ENCODE measurements at places on chromosomes 7 and 10.

- no peak for DNase-seq
Measured at GRCh38 chr10:3593611-3594010, 191.4 kb downstream of the KLF6 start.

- DNase-seq: no peak
Measured at GRCh38 chr7:68166525-68166924, 1169.9 kb downstream of the TYW1 start.

DNA sequence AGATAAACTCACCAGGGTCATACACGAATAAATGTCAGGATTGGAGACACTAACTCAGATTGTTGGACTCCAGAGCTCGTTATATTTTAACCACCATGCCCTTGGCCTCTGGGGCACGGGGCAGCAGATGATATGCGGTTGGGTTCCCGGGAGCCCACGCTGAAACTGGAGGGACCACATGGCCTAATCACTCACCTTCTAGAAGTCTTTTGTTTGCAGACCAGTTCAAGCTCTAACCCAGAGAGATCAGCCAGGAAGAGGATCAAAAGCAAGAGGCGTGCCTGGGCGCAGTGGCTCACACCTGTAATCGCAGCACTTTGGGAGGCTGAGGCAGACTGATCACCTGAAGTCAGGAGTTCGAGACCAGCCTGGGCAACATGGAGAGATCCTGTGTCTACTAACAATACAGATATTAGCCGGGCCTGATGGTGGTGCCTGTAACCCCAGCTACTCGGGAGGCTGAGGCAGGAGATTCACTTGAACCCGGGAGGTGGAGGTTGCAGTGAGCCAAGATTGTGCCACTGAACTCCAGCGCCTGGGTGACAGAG lies 42.6 kb upstream of the ECHDC3 start:
- DNase-seq: peak; percentile 98

DNA sequence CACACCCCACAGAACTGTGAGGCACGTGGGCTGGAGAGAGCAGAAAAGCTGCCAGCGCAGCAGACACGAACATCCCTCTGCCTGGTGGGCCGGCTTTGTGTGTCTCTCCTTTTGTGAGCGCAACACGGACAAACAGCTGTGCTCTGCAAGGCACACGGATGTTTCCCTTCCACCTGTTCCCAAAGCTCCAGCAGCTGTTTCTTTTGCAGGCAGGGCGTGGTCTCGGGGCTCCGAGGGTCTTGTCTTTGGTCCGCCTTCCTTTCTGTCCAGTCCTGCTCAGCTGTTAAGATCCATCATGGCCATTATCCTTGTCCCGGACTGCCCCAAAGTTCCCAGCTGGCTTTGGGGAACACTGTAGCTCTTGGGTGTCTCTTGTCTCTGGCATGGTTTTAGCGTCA lies 32.7 kb upstream of the SH2B2 start:
- no peak for DNase-seq

GRCh38 chr7:151349507-151349853 lies 7.9 kb downstream of the NUB1 start:
- DNase-seq: no peak

DNA sequence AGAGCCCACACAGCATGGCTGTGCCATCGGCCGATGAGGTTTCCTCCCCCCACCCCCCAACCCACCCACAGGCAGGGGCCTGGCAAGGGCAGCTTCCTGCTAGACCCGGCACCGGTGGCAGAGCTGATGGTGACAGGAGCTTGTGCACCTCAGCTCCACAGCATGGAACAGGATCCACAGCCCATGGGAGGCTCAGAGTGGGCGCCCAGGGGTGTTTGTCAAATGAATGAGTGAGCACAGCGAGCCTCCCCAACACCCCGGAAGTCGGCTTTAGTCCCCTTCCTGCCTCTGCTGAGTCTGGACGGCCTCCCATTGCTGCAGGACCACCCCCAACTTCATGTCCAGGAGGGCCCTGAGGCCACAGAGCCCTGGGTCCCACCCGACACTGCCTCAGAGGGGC lies 68.9 kb downstream of the PDGFA start:
- no peak for DNase-seq

GRCh38 chr7:80165177-80165576 lies 30.5 kb downstream of the GNAI1 start:
- no peak for DNase-seq

- no peak for DNase-seq
Measured at GRCh38 chr7:159154243-159154642, 9.6 kb upstream of the VIPR2 start.

DNA sequence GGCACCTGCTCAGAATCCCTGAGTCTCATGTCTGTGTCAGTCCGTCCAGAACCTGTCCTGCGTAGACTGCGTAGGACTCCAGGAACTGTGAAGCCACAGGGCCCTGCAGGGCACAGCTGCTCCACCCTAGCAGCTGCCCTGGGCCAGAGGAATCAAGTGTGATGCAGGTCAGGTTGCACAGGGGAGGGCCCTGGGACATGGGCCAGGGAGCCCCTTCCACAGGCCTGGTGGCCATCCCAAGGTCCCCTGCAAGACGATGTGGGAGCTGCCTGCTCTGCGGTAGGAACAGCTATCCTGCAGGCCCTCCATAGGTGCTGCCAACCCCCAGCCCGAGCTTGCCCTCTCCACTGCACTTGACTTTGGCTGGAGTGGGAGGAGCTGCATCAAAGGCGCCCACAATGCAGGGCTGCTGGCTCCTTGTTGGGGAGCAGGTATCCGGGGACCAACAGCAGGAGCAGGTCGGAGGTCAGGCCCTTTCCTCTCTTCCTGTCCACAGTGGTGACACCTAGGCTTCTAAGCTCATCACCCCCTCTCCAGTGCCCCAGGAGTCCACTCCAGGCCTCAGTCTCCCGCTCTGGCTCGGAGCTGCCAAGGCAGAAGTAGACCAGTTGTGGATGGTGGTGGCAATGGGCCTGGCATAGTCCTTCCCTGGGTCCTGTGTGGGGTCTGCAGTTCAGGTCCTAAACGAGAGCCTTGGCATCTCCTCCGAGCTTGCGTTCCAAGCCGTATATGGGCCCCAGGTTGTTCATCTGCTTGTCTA lies 149.1 kb downstream of the MAPK8 start:
- DNase-seq: no peak

DNA sequence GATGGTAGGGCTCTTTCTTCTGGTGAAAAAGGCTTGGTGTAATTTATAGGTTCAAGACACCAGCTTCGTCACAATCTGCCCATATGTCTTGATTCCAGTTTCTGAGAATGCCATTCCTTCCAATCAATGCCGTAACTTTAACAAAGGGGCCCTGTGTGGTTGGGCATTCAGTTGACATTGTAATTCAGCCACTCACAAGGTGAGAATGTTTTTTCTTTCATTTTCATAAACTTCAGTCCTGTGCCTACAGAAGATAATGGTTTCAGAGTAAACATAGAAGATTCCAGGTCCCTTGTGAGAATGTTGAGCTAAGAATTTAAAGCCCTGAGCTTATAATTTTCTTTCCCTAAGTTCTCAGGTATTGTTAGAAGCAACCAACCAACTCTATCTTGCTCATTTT lies 67.3 kb upstream of the AASS start:
- DNase-seq: no peak

- peak; percentile 17 for DNase-seq
Measured at GRCh38 chr10:133438711-133439273, 14.4 kb upstream of the SPRN start.

GRCh38 chr7:2359610-2360009 lies 5.0 kb downstream of the EIF3B start:
- no peak for DNase-seq

- no peak for DNase-seq
Measured at GRCh38 chr10:47165711-47166404, 134.1 kb upstream of the GDF10 start.

- DNase-seq: no peak
Measured at GRCh38 chr10:87818505-87819288, 671 bp upstream of the ATAD1 start.

DNA sequence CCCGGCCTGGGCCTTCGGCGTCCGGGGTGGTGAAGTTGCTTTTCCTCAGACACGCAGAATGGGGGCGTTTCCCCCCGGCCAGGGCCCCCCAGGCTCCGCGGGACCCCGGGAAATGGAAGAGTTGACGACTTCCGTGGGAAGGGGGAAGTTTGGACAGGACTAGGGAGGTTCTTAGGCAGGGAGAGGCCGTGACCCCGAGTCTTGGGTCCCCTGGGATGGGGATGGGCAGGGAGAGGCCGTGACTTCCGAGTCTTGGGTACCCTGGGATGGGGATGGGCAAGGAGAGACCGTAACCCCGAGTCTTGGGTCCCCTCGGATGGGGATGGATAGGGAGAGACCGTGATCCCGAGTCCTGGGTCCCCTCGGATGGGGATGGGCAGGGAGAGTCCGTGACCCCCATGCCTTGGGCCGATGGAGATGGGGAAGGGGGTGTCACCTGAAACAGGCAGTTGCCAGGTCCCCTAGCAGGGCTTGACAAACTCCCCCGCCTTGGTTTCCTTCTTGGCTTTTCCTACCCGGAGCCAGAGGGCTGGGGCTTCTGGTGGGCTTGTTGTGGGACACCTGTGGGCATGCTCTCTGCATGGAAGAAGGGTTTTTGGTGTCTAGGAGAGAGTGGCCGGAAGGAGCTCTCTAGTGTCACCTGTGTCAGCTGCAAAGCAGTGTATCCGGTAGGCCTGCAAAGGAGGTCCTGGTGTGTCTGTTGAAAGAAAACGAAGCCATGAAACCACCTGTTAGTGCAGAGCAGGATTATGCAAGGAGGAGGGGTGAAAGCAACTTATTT lies 1.1 kb downstream of the TRRAP start:
- DNase-seq: peak; percentile 72

DNA sequence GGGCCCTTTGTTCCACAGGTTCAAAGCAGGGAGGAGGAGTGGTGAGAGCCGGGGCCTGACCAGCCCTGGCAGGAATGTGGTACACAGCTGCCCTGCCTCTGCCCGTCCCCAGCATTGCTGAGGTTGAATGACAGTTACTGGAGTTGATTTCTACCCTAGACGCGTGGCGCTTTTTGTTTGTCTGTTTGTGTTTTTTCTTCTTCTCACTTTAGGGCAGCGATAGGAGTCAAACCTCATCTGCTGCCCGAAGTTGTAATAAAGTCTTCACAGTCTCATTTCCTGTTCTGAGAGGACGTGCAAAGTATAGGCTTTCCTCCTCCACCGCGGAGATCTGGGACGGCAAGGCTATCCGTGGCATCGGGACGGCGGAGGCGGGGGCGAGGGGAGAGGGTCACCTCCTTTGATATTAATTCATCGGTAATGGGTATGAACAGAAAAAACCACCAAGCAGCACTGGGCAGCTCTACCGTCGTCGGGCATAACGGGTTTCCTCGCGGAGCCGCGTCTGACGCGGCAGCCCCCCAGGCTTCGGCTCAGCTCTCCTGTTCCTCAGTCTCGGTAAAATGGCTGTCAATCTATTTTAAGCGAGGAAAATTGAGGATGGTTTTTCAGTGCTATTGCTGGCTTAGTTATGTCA lies 160.8 kb downstream of the LRMDA start:
- DNase-seq: no peak

DNA sequence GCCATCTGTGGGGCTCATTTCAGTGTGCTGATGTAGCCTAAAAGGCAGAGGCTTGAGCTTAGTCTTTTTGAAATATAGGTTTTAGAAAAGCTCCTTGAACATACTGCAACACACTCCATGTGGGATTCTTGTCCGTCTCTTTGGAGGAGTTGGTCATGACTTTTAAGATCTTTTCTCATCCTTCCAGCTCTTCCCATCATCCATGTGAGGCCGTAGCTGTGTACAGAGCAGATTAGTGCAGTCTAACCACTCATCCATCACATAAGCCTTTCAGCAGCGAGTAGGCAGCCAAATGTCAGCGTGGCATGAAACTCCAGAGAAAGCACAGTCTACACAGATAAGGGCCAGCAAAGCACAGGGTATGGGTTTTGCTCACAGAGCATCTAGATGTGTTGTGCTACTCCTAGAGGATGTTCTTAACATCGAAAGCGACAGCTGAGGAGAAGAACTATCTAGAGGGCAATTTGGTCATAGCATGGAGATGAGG lies 28.1 kb upstream of the NPVF start:
- DNase-seq: no peak

- peak; percentile 69 for DNase-seq
Measured at GRCh38 chr10:101493249-101493648, 94.8 kb downstream of the POLL start.

DNA sequence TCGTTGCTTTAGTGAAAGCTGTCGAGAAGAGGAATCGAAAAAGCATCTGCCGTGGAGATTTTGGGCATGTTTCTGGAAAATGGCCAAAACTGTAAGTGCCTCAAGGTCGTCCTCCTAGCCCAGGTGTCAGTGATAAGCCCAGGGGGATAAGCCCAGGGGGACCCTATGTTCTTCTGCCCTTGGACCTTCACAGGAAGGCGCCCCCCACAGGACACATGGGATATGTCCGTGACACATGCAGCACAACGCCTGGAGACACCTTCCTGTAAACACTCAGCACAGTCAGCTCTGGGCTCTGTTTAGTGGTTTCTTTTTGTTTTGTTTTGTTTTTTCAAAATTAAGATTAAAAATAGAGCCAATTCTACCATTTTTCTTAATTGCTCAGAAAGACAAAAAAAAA lies 272.7 kb downstream of the KLF6 start:
- DNase-seq: no peak

- no peak for DNase-seq
Measured at GRCh38 chr7:106290319-106290718, 5.5 kb upstream of the NAMPT start.

DNA sequence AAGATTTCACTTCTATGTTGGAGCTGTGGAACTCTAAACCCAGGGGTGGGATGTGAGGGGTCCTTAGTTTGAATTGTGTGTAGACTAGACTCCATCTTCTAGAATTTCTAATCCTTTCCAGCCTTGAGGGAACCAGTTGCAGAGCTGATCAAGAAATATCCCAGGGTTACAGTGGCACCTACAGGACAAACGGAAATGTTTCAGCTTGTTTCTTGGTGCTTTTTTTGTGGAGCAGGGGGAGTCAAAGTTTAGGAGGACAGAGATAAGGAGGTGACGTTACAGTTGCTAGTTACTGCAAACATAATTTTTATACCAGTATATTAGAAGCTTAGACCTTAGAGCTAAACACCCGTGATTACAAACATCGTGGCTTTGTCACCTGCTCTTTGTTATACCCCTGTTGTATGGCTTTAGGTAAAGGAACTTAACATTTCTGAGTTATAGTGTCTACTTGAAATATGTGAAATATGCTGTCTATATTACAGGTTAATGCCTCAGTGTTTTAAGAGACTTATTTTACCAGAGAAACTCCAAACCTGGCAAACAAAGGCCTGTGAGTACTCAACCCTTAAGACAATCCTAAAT lies 84.5 kb upstream of the DYNC1I1 start:
- DNase-seq: peak; percentile 44

DNA sequence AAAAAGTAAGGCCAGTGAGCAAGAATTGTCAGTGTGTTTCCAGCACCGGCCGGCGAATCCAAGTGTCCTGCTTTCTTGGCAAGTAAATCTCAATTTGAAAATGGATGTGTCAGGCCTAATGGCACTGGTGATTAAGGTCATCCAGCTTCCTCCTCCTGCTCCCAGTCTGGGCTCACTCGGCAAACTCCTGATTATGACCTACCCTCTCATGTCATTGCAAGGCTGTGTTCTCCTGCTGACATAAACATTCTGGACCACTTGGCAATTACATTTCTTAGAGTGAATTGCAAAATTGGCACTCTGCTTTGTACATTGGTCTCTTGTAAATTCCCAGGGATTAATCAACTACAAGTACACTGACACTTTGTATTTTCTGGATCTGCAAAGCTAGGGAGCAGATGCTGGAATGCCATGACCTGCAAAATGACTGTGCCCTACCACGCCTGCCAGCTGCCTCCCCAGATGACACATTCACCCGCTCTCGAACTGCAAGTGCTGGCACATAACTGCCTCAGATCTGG lies 473.8 kb downstream of the KIF20B start:
- no peak for DNase-seq

GRCh38 chr7:15680446-15680845 lies 6.0 kb downstream of the MEOX2 start:
- no peak for DNase-seq

- DNase-seq: no peak
Measured at GRCh38 chr10:49254556-49255318, 44.2 kb upstream of the C10orf71 start.

GRCh38 chr10:79193694-79194382 lies 125.1 kb downstream of the ZMIZ1 start:
- no peak for DNase-seq

All from HepG2 (cell line).